ENCODE measurements at places on chromosomes 4 and X.

DNA sequence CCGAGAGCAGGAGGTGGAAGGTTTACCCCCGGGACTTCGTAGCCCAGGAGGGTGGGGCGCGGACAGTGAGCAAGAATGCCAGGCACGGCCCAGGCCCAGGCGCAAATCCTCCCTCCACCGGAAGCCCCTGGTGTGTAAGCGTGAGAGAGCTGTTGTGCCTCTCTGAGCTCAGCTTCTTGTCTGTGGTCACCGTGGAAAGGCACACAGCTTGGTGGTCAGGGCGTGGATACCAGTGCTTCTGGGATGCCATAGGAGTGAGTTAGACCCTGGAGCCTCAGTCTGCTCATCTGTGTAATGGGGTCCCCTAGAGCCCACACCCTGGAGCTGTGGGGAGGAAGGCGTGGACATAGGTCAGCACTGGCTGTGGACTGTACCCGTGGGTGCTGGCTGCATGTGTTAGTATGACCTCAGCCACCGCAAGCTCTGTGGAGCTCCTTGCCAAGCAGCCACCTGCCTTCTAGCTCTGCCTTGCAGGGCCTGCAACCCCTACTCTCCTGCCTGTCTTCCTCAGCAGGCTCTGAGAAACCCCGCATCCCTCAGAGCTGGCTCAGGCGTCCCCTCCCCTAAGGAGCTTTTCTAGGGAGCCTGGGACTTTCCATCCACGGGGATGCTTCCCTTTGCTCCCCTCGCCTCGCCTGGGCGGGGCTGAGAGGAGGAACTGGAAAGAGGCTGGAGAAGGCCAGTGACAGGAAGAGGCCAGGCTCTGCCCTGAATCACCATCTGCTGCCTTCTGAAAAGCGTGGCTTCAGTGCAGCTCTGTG is 28.0 kb upstream of the AFAP1 start:
- DNase-seq = no peak

GRCh38 chr4:74109116-74109869 is 10.3 kb upstream of the CXCL2 start:
- no peak for DNase-seq

- no peak for DNase-seq
Measured at GRCh38 chr4:14392378-14392777, 609.9 kb upstream of the CPEB2 start.

GRCh38 chrX:154043003-154043763 is 23.5 kb upstream of the IRAK1 start:
- DNase-seq = no peak

DNA sequence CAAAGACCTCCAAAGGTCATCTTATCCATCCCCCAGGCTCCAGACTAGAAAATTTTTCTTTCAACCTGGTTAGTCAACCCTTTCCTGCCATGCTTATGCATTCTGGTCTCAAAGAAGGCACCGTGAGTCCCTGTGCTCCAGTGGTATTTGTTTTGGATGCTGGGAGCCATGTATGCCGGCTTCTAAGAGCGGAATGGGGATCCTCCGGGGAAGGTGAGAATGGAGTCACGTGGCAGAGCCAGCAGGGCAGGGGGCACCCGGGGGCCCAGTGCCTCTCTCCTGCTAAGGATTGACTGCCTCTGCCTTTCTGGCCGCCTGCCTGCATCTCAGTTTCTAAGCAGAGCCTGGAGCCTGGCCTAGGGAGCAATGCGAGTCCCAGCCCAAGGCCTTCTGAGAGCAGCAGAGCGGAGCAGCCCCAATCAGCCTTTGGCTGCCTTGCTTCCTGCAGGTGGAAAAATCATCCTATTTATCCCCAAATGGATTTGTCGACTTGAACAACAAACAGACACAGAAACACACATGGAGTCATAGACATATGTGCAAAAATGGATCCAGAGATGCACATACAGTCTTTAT is 141.0 kb downstream of the PJA1 start:
- DNase-seq = no peak

DNA sequence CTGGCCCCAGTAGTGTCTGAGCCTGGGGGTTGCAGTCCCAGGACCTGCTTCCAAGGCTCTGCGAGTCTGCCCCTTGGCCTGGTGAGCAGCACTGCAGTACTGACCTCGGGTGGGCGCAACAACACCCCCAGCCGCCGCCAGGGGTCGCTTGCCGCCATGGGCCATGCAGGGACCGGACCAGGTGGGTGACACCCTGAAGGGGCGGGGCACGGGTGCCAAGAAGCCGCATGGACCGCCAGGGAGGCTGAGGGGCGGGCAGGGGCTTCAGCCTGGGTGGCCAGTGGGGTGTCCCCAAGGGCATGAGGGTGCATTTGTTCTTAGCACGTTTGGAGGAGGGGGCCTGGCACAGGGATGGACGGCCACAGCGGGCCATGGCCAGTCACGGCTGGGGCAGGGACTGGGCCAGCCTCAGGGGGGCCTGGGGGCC is 25.0 kb downstream of the TACC3 start:
- DNase-seq = peak; percentile 65

GRCh38 chr4:56818797-56819196 is 2.7 kb downstream of the SPINK2 start:
- DNase-seq = no peak

DNA sequence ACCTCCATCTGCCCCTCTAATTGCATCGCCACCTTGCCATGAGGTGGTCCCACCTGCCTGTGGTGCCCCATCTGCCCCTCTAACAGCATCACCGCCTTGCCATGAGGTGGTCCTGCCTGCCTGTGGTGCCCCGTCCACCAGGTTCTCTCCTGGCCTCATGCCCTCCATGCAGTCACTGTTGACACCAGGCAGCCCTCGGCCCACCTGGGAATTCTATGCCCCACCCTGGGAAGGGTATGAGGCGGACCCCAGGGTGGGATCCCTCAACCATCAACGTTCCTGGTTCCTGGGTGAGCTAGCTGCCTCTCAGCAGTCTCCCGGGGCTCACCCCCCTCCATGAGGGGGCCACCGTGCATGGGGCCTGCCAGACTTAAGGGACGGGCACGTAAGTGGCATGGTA is 38.9 kb downstream of the ACOX3 start:
- DNase-seq = no peak

GRCh38 chr4:22672519-22672918 is 20.2 kb upstream of the GBA3 start:
- no peak for DNase-seq

- no peak for DNase-seq
Measured at GRCh38 chr4:158741326-158742021, 18.3 kb upstream of the PPID start.

- no peak for DNase-seq
Measured at GRCh38 chr4:137083571-137084135, 448.6 kb downstream of the PCDH18 start.

- no peak for DNase-seq
Measured at GRCh38 chrX:150863191-150863590, 35.3 kb downstream of the CD99L2 start.

DNA sequence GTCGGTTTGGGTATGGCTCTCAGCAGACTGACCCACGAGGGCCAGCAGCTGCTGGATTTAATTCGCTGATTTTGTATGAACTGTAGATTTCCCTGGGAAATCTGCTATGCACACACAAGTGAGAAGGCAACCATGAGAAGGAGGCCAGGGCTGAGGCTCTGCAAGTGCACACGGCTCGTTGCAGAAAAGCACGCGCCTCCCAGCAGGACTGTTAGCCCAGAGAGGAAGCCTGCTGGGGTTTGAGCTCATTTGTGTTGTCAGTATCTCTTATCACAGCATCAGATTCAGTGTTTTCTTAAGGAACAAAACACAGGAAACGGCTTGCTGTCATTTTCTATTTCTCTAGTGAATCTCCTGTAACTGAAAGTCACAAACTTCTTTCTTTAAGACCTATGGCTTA is 296.2 kb upstream of the FAT1 start:
- DNase-seq = no peak

GRCh38 chrX:133405498-133406185 is 9.6 kb downstream of the GPC4 start:
- no peak for DNase-seq

DNA sequence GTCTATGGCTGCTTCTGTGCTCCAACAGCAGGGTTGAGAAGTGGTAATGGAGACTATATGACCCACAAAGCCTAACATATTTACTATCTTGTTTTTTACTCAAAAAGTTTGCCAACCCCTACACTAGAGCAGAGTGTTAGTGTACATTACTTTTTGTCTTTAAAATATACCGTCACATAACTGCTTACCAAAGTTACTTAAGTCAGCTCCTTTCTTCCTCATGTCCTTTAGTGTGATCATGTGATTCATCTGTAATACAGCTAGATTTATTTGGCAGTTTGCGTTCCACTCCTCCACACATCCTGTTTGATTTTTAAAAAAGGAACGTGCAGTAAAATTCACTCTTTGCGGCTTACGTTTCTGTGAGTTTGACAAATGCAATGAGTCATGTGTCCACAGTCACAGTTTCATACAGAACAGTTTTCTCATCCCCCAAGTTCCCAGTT is 162.4 kb upstream of the GPRIN3 start:
- no peak for DNase-seq

GRCh38 chr4:185513489-185514181 is 21.7 kb downstream of the PDLIM3 start:
- DNase-seq = no peak

- DNase-seq = no peak
Measured at GRCh38 chr4:22170353-22170752, 221.8 kb upstream of the KCNIP4 start.

- DNase-seq = no peak
Measured at GRCh38 chrX:17744896-17745523, 7.7 kb downstream of the SCML1 start.

DNA sequence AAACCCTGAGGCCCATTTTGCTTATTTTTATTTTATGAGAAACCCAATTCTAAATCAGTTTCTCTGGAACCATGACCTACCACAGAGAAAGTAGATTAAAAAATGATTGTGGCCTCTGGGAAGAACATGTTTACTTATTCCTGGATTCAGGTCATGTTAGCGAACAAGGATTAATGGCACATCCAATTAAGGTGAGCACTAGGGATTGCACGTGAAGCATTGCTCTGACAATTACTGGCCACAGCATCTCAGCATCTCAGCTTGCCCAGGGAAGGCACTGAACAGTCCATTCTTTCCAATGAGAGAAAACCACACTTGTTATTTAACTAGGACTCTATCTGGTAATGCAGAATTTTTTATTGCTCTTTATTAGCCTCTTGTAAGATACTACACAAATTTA is 119.8 kb downstream of the ZNF330 start:
- no peak for DNase-seq

- no peak for DNase-seq
Measured at GRCh38 chrX:46447384-46447783, 97.8 kb downstream of the ZNF674 start.

DNA sequence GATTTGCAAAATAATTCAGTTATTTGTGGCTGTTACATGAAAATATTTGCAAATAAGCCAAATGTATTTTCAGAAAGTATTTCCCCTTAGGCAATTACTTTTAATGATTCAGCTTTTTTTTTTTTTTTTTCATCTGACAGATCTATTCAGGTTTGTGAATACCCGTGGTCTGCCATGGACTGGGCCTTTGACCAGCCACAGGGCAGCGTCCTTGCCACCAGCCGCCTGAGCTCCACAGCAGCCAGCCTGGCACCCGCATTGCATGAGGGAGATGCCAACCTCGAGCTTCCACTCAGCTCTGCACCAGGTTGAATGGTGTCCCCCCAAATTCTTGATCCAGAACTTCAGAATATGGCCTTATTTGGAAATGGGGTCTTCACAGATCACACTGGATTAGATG is 14.7 kb downstream of the TMEM271 start:
- DNase-seq = no peak

DNA sequence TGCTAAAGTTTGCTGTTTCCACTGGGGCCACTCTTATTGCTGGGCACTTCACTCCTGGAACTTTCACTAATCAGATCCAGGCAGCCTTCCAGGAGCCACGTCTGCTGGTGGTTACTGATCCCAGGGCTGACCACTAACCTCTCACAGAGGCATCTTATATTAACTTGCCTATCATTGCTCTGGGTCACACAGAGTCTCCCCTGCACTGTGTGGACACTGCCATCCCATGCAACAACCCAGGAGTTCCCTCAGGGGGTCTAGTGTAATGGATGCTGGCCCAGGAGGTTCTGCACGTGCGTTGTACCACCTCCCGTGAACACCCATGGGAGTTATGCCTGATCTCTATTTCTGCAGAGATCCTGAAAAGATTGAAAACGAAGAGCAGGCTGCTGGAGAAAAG is 41.8 kb upstream of the IQSEC2 start:
- no peak for DNase-seq

- no peak for DNase-seq
Measured at GRCh38 chr4:114146947-114147618, 167.6 kb upstream of the ARSJ start.
